OCI-LY7 (cell line): ENCODE measurements at places on chromosomes 13 and 19. TPM values are rescaled to one million over a fixed set of nuclear protein-coding genes. Genes with fewer than 3 reads are reported as not detected.

- no peak for DNase-seq
Measured at GRCh38 chr13:98568918-98569317, 8.0 kb downstream of the STK24 start.

GRCh38 chr19:56894626-56895025 lies 54.1 kb upstream of the PEG3 start:
- DNase-seq = no peak

Gene LGALS13
- total RNA-seq = not detected in 2 replicates

Gene C13orf46
- total RNA-seq = 0.09 and 0.21 TPM in 2 replicates

Gene RGS9BP
- 0.65 and 0.72 TPM in 2 replicates for total RNA-seq
